Activated T-helper 1 cell treated with Interleukin-2 at 50 U/mL for 16 hours (primary cell): ENCODE measurements at places on chromosomes 13 and 19.

- DNase-seq, result no peak
Observed at GRCh38 chr19:10712754-10713153, 5.1 kb upstream of the DNM2 start.

DNA sequence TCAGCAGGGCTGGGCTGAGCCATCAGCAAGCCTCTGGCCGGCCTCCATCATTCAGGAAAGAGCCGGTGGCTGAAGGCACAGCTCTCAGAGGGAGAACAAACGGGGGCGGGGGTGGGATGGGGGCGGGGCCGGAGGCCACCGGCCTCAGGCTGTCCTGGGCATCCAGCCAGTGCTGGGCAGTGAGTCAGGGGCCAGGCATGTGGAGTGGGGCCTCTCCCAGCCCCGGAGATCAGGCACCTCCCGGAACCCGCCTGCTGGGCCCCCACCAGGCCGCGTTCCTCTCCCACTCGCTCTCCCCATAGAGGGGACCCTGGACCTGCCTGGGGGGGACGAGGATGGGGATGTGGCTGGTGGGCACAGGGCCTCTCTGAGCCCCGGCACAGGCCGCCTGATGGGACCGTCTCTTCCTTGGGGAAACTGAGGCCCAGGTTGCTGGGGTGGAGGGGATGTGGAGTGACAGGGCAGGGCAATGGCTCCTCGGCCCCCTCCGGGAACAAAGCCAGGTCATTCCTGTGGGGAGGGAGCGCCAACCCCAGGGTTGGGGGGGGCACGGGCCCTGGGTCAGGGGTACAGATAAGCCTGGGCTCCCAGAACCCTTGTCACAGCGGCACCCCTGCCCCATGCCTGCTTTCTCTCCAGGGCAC, 12.9 kb downstream of the SPC24 start:
- DNase-seq, result no peak

GRCh38 chr13:51682686-51683085, 98.4 kb downstream of the WDFY2 start:
- no peak for DNase-seq

GRCh38 chr13:40874138-40874779, 84.8 kb downstream of the SLC25A15 start:
- DNase-seq, result no peak

DNA sequence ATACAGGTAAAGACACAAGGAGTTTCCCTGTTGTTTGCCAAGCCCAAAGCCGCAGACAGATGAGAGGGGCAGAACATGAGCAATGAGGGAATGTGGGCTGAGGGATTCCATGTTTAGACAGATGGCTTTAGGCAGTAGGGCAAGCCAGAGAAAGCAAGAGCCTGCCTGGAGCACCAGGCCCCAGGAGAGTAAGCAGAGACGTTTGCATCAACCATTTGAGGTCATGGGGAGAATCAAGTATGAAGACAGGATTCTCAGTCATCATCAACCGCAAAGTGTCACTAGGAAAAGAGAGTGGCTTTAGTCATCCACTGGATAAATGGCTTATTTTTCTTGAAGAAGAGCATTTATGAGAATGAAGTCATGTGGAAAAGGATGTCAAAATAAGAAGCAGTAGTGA, 184.7 kb downstream of the COG6 start:
- no peak for DNase-seq

GRCh38 chr19:35549879-35550523, 4.6 kb downstream of the TMEM147 start:
- DNase-seq, result no peak

GRCh38 chr19:5001615-5002014, 32.7 kb downstream of the KDM4B start:
- DNase-seq, result no peak

DNA sequence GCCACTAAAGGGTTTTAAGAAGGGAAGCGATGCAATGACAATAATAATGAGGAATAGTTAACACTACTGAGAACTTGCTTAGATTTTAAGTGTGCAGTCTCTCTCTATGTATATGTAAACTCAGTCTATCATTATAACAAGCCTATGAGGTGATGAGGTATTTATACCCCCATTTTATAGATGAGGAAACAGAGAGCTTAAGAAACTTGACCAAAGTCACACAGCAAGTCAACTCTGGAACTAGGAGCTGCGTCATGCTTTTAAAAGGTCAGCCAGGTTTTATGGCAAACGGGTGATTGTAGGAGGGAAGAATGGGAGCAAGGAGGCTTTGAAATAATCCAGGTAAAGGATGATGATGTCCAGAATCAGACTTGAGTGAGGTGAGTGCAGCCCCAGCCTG, 103.4 kb downstream of the TM9SF2 start:
- no peak for DNase-seq

- DNase-seq, result no peak
Observed at GRCh38 chr13:42388326-42388725, 116.4 kb downstream of the AKAP11 start.

- DNase-seq, result no peak
Observed at GRCh38 chr19:19452243-19453124, 47.0 kb downstream of the GATAD2A start.
